ENCODE measurements at places on chromosomes 5 and 9.

GRCh38 chr9:127937056-127937387 is 632 bp downstream of the DPM2 start:
- no peak for DNase-seq

GRCh38 chr5:58380655-58381054 is 79.2 kb downstream of the PLK2 start:
- DNase-seq, result no peak

DNA sequence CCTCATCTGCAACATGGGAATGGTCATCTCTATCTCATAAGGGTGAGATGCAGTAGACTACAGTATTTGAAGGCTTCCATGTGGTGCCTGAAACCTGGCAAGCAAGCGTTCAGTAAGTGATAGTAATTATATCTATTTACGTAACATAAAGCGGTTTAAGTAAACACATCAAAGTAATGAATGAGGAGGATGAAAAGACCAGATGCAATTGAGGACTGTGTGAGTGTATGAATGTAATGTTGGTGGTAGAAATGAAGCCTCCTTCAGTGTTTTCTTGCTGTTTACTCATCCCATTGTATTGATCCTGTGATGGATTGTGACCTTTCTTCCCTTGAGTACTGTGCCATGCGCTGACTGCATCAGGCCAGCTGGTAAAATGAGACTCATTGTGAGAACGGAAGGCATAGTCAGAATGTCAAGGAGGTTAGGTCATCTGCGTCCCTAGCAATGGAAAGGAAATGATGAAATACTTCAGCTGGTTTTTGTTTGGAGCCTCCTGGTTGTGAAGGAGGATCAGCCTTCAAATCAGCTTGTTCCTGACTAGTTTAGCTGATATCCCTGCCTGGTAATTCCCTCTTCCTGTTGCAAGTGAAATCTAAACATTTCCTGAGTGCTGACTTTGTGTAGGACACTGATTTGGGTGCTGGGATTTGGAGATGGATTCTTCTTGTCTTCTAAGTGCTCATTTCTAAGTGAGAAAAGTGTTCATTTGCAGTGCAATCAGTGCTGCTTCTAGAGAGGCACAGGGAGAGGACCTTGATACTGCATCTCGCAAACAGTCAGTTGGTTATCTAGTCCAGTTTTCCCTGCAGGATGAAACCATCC is 35.6 kb downstream of the TNFSF8 start:
- peak; percentile 99 for DNase-seq

DNA sequence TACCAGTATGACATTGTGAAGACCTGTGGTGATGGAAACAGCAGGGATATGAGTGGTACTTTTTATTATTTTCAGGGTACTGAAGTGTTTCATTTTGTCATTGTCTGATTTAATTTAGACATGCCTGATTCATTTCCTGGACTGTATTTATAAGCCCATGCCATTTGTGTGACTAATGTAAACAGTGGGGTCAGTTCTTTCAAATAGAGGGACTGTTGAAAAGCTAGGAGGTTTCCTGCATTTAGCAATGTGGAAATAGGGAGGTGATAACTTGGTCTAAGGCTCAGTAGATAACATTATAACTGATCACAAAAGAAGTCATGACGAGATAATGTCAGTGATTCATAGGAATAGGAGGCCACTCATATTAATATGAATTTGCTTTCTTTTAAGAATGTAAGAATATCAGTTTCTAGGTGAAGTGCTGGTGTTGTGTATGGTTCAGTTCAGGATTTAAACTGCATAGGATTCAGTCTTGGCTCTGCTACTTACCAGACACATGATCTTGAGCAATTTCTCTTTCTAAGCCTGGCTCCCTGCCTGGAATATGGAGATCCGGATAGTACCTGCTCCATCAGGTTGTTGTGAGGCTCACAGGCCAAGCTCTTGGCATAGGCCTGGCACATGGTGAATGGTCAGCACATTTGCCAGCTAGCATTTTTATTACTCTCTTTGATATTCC is 7.5 kb downstream of the RASGRF2 start:
- peak; percentile 93 for DNase-seq

DNA sequence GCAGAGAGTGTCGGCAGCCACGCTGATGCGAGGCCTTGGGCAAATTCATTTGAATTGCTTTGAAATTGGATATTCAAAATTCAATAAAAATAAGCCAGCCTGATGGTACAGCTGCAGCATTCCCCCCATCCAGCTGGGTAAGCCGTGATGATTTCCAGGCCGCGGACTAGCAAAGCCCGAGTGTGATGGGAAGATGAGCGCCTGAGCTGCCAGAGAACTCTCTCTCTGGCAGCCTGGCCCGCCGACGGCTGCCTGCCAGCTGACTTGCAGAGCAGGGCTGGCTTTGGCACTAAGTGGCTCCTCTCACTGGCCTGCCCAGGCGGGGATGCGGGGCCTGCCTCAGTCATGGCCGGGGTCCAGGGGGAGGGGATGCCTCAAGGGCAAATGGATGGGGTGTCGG is 268.3 kb upstream of the WWC1 start:
- no peak for DNase-seq

GRCh38 chr5:73733219-73733618 is 107.2 kb downstream of the ARHGEF28 start:
- peak; percentile 72 for DNase-seq

All from IMR-90 (cell line).